ENCODE measurements at places on chromosomes 5 and 9.

DNA sequence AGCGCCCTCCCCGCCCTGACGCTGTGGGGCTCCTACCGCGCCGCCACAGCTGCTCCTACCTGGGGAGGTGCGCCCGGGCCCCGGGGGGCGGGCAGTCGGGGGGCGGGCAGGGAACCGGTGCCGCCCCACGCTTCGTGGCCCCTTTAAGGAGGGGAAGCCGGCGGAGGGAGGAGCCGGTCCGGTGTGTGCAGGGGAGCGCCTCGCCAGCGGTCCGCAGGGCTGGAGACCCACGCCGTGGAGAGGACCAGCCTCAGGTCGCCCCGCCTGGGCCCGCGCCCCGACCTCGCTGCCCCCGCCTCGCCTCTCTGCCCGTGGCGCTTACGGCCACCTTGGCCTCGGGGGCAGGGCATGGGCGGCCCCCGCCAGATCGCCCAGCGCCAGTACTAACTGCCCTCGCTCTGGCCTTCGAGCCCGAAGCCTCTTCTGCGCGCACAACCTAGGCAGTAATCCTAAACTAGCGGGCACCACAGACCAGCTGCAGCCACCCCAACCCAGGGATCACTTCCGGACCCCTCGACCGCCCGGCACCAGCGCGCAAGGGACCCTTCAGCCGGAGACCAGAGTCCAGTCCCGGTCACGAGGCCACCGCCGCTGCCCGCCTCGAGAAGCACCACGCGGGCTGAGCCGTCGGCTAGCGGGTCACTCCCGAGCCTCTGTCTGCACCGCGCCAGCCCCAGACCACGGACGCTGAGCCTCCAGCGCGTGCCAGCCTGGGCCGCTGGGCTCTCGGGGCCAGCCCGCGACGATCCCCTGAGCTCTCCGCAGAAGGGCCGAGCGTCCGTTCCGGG lies at the start of gene FOXE1:
TSS of gene FOXE1 (plus strand) at position 171 of the 788 bp plus-strand sequence. CDS start 689 bp downstream, outside the sequence.
- DNase-seq, result no peak

- no peak for DNase-seq
Measured at GRCh38 chr5:37838933-37839341, 904 bp downstream of the GDNF start.

DNA sequence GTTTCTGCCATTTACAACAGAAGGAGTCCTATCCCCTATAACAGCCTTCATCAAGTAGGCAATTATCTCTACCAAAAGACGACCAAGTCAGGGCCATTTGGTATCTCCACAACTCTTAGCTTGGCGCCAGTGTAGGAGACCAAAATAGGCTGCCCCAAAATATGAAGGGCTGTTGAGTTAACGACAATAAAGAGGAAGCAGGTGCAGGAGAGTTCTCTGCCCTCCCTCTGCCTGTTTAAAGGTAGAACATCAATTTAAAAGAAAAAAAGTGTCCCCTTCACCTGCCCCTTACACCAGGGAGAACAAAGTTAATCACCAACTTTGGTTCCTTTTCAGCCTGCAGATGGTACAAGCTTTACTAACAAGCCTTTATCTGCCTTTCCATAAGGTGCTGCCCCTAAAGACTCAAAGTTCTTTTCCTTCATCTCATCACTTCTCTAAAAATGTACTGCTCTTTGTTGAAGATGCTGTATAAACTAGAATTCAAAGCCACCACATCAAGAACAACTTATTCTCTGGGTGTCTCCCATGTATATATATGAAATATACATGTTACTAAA lies 33.3 kb downstream of the PPP1R2B start:
- no peak for DNase-seq

DNA sequence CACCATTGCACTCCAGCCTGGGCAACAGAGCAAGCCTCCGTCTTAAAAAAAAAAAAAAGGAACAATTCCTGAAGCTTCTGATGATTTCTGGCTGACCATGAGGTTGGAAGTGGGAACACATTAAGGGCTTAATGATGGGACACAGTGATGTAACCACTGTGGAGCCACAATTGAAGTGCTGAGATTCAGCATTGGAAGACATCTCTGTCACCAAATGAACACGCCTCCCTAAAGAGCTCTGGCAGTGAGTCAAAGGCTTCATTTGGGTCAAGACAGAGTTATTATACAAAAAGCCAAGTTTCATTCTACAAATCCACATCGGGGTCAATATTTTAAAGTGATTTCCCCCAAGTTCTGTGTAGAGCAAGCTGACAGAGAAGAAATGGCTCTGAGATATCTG lies 4.5 kb upstream of the S1PR3 start:
- DNase-seq, result no peak

DNA sequence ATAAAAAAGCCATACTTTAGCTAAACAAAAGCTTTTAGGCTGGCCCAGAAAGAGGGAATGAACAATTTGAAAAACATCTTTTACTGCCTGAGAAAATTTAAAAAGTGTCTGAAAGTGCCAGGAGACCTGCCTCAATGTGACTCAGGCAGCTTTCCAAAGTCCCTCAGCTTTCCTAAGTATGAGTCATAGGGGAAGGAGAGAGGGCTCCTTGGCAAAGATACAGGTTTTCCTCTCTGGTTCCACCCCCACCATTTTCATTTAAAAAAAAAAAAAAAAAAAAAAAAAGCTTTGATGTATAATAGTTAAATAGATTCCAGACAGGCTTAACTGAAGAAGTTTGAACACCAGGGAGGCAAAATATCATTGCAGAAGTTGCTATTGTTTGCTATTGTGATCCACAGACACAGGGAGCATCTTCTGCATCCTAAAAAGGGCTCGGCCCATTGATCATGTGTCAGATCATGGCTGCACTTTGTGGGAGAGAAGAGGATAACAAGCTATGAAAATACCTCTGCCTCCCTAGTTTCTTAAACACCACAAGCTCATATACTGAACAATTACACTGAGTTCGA lies 71.5 kb downstream of the MRPS27 start:
- DNase-seq, result no peak

DNA sequence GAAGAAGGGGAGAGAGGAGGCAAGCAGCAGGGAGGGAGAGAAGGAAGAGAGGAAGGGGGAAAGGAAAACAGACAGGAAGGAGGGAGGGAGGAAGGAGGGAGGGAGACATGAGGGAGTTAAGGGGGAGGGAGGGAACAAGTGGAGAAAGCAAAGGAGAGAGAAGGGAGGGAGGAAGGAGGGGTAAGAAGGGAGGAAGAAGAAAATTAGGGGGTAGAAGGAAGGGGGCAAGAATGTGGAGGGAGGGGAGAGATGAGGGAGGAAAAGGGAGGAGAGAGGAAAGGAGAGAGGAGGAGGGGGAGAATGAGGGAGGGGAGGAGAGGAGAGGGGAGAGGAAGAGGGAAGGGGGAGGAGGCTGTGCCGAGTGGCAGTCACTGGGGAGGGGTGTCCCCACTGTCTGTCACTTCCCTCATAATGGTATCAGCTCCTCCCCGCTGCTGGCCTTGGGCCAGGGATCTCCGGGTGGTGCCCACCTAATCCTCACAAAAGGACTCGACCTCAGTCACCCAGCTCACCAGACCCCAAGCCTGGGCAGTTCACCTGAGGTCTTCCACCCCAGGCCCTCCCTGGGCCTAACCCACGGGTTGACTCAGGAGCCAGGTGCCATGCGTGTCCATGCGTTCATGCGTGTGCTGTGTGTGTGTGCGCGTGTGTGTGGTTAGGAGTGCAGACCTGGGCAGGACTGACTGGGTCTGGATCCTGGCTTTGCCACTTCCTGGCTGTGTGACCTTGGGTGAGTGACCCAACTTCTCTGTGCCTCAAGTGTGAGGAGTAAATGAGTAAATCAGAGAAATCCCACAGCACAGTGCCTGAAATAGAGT lies 18.1 kb downstream of the C9orf50 start:
- no peak for DNase-seq

DNA sequence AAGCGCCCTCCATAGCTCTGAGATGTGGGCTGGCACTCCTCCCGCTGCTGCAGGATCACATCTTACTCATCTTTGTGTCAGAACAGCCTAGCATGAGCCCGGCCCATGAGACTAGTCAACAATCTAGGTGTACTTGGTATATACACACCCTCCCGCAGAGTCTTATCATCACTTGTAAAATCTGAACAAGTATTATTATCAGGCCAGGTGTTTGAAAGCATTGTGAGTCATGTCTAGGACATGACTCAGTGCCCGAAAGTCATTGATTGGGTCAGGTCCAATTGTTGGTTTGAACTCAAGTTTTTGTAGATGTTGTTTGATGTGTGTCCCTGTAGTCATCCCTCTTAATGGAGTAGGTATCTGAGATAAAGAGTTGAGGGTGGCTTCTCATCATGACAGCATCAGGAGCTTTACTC lies 108.7 kb downstream of the CFAP90 start:
- no peak for DNase-seq

All from CD4-positive, alpha-beta T cell treated with Interleukin-15 for 1 hour (primary cell).